ENCODE measurements at places on chromosomes 16 and 17. TPM values are rescaled to one million over a fixed set of nuclear protein-coding genes. Genes with fewer than 3 reads are reported as not detected.

DNA sequence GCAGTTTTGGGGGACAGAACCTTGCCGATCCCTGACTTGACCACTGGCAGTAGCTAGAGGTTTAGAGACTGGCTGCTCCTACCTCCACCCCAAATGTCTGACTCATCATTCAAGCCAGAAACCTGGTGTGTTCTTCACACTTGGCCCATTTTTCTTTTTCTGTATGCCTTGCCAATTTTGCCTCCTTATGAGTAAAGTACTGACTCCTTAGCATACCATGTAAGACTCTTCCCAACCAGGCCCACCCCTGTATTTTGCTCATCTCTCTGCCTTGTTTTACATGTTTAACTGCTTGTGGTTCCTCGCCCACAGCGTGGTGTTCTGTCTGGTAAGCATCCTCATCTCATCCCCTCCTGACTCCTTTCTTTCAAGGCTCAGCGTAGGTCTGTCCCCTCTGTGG is 37.9 kb downstream of the NUP88 start:
- no peak for DNase-seq

DNA sequence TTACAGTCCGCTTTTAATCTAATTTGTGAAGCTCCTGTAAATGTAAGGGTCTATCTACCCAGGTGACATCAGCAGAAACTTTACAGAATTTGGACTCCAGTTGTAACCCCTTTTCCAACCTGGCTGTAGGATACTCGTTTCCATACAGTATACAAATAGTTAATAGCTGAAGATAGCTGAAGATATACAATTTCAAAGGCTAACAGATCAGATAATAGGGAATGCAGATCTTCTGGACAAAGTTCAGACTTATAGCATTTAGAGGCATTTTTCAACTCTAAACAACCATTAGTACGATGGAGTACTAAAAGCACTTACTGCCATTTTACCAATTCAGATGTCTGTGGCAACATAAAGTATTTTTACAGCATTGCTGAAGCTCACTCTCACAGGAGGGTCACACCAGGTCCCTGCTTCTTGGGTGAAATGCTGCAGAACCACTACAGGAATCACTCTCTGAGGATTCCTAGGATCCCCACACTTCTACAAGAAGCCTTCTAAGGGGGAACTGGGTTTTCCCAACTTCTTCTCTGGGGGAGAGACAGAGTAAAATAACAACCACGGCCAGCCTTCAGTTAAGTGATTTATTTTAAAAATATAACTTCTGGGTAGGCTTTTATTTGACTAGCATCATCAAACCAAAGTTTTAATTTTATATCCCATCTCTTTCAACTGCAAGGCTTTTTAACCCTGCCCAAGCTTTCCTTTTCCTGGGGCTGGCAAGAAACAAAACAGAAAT is 2.9 kb downstream of the VEZF1 start:
- no peak for DNase-seq

DNA sequence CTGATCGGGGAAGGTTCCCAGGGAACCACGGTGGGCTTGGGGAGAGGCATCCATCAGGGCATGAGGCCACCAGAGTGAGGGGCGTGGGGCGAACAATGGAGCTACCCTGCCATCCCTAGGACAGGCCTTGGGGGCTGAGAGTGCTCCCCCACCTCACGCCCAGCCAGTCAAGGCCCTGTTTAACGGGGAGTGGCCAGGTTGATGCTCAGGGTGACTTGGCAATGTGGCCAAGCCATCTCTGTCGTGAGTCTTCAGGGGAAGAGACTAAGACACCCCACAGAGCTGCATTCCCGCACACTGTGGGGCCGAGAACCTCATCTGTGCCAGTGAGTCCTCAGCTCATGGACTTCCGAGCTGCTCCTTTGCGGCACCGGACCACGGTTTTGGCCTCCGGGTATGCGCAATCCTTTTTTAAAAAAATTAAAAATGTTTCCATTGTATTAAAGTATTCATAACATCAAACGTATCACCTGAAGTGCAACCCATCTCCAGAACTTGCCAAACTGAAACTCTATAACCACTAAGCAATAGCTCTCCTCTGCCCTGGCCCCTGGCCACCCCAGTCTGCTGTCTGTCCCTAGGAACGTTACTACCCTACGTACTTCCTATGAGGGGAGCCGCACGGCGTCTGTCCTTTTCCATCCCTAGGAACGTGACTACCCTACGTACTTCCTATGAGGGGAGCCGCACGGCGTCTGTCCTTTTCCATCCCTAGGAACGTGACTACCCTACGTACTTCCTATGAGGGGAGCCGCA is 71.8 kb upstream of the DOC2B start:
- no peak for DNase-seq

GRCh38 chr16:72389791-72390190 is 217.8 kb upstream of the PMFBP1 start:
- DNase-seq, result no peak

DNA sequence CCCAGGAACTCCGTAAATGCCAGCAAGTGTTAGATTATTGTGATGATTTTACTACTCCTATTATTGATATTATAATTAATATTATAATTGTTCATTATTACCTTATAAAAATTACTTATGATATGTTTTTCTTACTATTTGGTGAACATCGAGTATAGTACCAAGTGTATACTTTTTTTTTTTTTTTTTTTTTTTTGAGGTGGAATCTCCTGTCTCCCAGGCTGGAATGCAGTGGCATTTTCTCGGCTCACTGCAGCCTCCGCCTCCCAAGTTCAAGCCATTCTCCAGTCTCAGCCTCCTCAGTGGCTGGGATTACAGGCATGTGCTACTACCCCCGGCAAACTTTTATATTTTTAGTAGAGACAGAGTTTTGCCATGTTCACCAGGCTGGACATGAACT is 347.0 kb downstream of the WWOX start:
- no peak for DNase-seq

GRCh38 chr16:11250786-11251524 is 5.0 kb downstream of the SOCS1 start:
- DNase-seq, result no peak

ACD gene
- total RNA-seq, result 39.3 TPM

CEP20 gene
- total RNA-seq, result 33.0 TPM

All from neural crest cell (in vitro differentiated cells).